ENCODE measurements at places on chromosomes 2 and 18.

DNA sequence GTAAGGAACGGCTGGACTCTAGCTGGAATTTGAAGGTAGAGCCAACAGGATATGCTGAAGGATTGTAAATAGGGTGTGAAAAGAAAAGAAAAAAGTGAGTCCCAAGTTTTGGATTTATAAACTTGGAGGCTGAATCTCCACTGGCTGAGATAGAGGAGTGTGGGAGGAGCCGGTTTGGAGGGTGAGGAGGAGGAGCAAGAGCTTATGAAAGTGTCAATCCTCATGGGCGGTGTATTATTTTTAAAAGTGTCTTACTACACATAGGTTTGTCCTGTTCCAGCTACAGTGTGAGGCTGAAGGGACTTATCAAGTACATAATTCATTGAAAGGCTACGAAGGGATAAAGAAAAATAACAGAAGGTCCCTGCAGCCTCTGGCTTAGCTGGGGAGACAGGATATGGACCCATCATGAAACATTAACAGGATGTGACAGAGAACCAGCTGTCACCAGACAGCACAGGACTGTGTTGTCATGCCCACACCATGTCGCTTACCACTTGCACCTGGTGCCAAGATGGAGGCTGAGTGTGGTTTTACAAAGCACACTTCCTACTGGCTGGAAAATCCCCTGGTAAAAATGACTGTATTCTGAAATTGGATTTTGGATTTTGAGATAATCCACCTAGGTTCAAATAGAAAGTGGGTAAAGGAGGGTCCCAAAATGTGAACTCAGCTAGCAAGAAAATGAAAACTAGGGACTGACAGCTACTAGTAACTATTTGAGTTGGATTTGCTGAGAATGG lies 2.5 kb upstream of the MREG start:
- DNase-seq = no peak

- no peak for DNase-seq
Observed at GRCh38 chr2:61727746-61728145, 126.1 kb downstream of the FAM161A start.

DNA sequence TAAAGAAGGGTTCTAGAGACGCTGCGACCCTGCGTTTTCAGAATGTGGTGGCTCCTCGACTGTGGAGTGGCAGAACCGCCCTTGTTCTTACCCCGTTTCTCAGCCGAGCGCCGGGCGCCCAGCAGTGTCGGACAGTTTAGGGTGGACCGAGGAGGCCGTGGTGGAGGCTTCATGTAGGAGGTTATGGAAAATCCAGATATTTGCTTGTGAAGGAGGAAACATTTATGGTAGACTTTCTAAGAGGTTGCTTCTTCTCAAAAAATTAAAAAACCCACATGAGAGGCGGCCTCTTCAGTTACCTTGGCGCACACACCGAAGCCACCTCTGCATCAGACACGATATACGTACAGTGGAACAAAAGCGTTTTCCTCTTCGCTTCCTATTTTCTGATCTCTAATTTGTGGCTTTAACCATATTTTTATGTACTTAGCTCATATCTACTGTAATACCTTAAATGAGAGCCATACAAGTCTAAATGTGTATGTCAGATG lies 120.8 kb downstream of the NFATC1 start:
- no peak for DNase-seq

DNA sequence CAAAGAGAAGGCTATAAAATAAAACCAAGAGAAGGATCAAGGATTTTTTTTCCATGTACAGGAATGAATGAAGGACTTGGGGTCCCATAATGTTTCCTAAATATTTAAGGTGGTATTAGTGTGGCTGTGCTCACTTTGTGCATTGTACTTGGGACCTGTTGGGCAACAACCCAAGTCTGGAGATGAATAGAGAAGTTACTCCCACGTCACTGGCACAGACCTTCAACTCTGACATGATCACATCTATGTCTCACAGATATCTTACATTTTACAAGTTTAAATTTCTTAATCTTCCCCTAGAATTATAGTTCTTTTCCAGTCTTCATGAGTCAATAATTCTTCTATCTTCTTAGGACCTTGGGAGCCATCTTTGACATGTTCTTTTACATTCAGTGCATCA lies 133.4 kb downstream of the PLCL1 start:
- DNase-seq = no peak

GRCh38 chr18:63162271-63163014 lies 157.1 kb downstream of the BCL2 start:
- no peak for DNase-seq

DNA sequence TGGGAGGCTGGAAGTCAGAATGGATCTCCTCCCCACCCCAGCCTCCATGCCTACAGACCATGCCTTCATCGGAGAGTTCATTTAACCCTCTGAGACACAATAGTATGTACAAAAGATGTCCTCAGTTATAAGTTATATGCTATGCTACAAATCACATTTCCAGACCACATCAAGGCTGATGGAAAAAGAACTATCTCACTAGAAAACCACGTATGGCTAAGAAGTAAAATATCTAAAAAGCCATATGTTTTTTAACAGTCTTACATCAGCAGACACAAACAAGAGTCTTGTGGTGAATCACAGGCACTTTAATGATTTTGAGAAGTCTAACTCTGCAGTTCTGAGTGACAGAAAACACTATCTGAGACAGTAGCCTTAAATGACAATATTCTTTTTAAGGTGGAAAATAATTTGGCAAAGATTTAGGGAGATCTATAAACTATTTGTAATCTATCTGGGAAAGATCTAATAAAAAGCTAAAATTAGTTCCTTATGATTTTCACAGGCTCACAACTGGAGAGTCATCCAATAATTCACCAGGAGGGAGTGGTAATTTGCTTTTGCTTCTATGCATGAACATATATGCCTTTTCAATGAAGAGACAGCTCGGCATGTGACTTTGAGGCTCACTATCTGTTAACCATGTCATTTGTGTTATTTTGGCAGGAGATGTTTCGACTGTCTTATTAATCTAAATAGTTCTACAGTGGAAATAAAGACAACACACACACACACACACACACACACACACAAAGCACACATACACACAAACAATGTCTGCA lies 197.5 kb downstream of the IRS1 start:
- no peak for DNase-seq

- DNase-seq = no peak
Observed at GRCh38 chr2:11775384-11775783, 29.0 kb downstream of the LPIN1 start.
